ENCODE measurements at places on chromosomes 12 and 14.

- DNase-seq, result no peak
These were observed 17.6 kb downstream of the CLEC14A start for GRCh38 chr14:38238332-38238731.

GRCh38 chr14:96762650-96763049 lies 34.5 kb upstream of the VRK1 start:
- DNase-seq, result no peak

GRCh38 chr14:26517771-26518170 lies 80.1 kb downstream of the NOVA1 start:
- no peak for DNase-seq

DNA sequence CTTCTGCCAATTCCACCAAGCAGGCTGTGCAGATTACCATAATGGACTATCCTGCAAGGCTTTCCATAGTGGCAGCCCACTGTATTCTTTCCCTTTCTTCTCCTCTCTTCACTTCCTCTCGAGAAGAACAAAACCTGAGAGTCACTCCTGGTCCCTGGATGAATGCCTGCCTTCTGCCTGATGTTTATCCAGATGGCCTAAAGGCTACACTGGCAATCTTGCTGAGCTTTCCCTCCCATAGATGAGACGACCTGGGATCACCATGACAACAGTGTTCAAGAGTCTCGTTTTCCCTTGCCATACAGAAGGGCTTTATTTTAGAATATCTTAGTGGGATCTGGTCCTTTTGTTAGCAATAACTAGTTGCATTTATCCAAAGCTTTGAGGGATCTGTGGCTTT lies 142.3 kb downstream of the RTN1 start:
- no peak for DNase-seq

DNA sequence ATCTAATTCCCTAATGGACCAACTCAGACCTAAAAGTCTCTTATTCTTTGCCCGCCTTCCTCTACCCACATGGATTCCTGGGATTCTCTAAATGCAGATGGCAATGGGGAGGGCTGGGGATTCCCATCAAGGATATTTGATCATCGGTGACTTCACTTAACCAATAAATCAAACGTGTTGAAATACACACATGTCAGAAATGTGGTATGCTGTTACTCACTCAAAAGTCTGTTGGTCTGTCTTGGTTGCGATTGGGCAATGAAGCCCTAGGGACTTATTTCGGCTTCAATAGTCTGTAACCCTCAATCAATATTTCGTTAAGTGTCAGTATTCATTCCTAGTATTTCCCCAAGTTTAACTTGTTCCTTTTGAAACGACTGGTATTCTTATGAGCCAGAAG lies 117.2 kb upstream of the DIO3 start:
- no peak for DNase-seq

- no peak for DNase-seq
These were observed 44.2 kb upstream of the MMP17 start for GRCh38 chr12:131783915-131784541.

- DNase-seq, result no peak
These were observed 363.6 kb downstream of the TMEM132D start for GRCh38 chr12:129540249-129540648.

DNA sequence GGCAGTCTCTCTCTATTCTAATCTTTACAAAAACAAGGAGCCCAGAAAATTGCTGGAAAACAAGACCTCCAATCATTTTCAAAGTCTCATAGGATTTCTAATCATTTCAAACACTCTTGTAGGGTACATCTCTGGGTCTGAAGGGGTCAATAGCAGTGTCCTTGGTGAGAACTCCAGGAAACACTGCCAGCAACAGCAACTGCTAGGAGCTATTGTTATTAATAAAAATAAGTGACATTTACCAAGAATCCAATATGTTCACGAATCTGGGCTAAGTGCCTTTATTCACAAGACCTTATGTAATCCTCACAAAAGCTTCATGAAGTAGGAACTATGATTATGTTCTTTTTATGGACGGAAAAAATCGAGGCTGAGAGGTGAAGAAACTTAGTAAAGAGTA lies 72.8 kb downstream of the TTC7B start:
- no peak for DNase-seq

DNA sequence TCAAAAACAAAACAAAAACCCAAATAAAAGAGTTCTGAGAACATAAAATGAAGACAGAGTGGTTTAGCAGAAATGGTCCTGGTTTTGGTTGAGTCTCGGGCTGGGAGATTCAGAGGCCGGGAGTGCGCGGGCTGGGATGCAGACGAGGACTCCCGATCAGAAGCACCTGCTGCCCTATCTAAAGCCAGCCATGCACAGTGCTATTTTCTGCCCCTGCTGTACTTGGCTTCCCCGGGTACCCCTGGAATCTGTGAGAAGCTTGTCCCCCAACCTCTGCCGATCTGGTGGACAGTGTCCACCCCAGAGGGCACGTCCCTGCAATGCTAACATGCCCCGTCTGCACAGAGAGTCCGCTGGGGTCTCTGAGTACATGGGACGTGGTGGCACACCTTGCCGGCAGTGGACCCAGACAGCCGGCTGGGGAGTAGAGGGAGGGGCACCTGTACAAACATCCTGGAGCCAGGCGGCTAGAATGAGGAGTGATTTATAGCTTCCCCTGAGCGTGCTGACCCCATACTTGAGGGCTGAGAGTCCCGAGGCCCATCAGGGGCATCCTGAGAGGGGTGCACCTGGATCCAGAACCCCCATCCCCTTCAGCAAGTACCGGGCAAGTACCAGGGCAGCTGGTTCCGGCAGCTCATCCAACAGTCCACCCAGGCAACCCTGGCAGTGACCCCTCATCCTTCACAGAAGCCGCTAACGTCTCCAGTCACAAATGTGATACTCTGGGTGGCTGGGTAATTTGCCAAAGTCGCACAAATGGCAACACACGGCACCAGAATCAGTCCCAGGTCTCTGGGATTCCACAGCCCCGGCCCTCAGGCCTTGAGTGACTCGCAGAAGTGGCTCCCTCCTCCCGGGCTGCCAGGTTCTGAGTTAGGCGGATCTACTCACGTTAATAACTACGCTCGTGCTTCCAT lies 37.1 kb downstream of the CHGA start:
- DNase-seq, result no peak

- no peak for DNase-seq
These were observed 553.7 kb downstream of the FLRT2 start for GRCh38 chr14:86083616-86084015.

- no peak for DNase-seq
These were observed 483.7 kb downstream of the FLRT2 start for GRCh38 chr14:86013641-86014040.

- no peak for DNase-seq
These were observed 1.4 kb downstream of the SUSD6 start for GRCh38 chr14:69612783-69613130.

DNA sequence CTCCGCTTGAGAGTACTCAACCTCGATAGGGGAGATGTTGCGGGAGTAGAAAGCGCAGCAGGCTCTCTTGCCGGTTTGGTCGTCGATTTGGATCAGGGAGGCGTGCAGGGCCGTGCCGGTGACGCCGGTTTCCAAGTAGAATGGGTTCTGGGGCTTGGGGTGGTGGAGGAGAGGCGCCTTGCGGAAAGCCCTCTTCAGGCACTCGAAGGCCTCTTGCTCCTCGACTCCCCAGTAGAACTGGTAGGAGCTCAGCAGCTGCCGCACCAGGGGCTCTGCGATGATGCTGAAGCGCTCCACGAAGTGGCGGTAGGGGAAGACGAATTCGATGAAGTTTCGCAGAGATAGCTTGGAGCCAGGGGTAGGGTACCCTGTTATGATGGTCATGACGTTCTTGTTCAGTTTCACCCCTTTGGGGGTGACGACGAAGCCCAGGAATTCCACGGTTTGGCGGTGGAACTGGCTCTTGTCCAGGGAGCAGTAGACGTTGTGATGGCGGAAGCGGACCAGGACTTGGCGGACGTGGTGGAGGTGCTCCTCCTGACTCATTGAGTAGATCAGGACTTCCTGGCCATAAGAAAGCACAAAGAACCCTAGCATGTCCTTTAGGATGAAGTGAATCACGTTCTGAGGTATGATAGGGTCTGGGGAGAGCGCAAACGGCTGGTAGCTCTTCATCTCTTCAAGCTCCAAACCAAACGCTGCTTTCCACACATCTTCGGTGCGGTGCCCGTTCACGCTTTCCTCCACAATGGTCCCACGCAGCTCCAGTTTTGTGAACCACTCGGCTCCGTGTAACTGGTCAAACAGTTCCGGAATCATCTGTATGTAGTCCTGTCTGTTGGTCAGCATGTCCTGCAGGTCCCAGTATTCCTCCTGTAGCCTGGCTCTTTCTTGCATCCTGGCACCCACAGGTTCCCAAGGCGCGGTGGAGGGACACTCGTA lies 21.2 kb downstream of the RTL1 start:
- DNase-seq, result no peak

DNA sequence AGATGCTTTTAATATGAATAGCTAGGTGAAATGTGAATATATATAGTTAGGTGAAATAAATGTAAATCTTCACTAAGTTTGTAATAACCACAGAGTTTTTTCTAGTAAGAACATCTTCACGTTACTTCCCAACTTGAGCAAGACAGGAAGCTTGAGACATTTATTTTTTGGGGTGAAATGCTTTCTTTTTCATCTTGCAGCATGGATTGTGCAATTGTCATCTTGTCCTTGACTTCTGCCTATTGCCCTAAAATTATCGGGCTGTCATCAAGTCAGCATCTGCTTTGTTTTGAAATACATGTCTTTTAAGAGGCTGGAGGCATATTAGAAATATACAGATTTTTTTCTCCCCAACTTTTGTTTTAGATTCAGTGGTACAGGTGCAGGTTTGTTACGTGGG lies 433.9 kb downstream of the PCNX1 start:
- DNase-seq, result no peak

DNA sequence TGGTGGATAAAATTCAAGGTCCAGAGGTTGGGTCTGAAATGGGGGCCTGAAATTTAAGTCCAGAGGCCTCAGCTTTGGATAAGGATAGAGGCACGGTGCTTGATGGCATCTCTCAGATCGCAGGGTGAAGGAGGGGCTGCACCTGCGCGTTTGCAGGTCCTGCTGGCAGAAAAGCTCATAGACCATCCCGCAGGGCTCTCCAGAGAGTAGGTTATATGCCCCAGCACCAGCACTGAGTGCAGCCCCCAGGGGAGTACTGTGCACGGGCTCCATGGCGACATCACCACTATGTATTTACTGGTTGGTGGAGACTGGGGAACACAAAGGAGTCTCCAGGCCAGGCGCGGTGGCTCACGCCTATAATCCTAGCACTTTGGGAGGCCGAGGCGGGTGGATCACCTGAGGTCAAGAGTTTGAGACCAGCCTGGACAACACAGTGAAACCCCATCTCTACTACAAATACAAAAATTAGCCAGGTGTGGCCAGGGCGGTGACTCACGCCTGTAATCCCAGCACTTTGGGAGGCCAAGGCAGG lies 4.3 kb upstream of the CD63 start:
- no peak for DNase-seq

DNA sequence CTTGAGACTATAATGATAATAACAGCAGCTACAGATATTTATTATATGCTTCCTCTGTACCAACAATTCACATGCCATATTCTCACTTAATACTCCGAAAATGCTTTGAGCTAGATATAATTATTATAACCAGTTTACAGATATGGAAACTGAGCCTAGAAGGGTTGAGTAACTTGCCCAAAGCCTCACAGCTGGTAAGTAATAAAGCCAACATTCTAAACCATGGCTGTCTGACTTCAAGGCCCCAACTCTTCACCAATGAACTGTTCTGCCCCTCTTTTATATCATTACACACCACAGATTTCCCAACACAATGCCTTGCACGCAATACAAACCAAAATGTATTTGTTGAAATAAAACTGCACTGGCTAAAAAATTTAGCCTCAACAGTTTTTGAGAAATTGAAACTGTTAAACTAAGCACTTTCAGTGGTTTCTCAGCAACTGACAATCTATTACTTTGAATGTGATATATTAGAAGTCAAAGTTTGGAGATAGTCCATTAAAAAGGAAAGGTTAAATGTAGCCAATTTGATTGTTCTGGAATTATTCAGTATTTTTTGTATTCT lies 222.5 kb upstream of the ARHGAP5 start:
- DNase-seq, result no peak

DNA sequence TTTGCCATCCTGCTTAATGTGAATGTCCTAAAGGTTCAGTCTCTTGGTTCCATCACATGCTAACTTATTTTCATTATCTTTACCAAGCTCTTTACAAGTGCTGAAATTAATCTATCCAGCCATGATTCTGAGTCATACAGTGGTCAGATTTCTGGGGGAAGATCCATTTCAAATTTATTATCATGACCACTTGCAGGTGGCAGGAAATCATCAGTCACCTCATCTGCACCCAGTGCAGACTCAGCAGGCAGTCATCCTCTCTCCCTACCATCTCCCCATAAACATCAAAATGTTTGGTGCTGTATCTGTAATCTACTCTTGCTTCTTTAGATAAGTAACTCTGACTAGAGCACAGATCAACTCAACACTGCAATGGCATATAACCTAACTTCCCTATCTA lies 23.5 kb downstream of the ATG14 start:
- no peak for DNase-seq

- no peak for DNase-seq
These were observed 154.9 kb downstream of the RASSF9 start for GRCh38 chr12:85681333-85681732.

DNA sequence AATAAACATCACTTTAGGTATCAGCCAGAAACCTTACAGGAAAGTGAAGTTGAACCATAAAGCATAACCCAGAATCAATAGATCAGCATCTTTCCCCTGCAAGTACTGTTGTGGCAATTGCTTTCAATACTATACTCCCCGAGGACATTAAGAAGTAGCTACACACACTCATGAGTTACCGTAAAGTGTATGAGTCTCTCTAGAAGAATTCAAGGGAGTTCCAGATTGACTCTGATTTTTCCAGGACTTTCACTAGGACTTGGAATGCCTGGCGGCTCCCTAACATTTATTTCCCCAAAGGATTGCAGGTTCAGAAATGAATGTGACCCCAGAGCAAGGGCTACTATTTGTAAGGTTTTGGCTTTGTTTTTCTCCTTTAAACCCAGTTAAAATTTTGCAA lies 465.4 kb upstream of the MDGA2 start:
- DNase-seq, result no peak

- no peak for DNase-seq
These were observed 4.4 kb downstream of the VDR start for GRCh38 chr12:47900131-47901062.

DNA sequence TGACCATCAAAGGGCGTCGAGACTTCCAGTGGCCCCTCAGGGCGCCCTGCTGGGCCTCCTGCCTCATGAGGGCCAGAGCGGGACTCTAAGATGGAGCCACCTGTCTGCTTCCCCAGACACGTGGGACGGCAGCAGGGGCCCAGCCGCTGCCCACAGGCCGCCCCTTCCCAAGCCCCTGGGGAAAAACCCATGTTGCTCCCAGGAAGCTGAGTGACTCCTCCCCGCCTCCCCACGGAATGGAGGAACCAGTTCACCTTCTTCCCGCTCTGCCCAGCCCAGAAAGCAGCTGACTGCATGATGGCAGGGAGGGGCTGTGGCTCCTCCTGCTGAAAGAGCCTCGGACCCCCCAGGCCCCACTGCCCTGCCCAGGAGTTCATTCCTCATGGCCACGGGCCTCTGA lies 14.9 kb downstream of the RAB35 start:
- DNase-seq, result no peak
